Neural crest cell (in vitro differentiated cells): ENCODE measurements at places on chromosomes 5 and 9. TPM values are rescaled to one million over a fixed set of nuclear protein-coding genes. Genes with fewer than 3 reads are reported as not detected.

Gene BNC2
- total RNA-seq = 4.5 and 5.4 TPM in 2 replicates

Gene PPP2R2B
- 4.1 and 4.9 TPM in 2 replicates for total RNA-seq

Gene UBE2QL1
- 2.7 TPM in 2 replicates for total RNA-seq

Gene PCDHB2
- total RNA-seq = 52.6 and 57.8 TPM in 2 replicates

Gene BBLN
- total RNA-seq = 80.6 and 82.5 TPM in 2 replicates

Gene SLCO6A1
- total RNA-seq = 3.9 and 4.4 TPM in 2 replicates

Gene SPATA9
- 0.68 and 1.0 TPM in 2 replicates for total RNA-seq

Gene CSF1R
- total RNA-seq = not detected in 2 replicates
